Right kidney (tissue), 9 donors: ENCODE measurements at places on chromosomes 1 and 21.
A peak's percentile ranks its signal among the peaks of the same experiment; 100 is the strongest.

- DNase-seq = no peak
Observed at GRCh38 chr1:25614501-25615171, 2.0 kb upstream of the MAN1C1 start.

- no peak for DNase-seq
Observed at GRCh38 chr1:228685081-228685660, 50.1 kb upstream of the RHOU start.

DNA sequence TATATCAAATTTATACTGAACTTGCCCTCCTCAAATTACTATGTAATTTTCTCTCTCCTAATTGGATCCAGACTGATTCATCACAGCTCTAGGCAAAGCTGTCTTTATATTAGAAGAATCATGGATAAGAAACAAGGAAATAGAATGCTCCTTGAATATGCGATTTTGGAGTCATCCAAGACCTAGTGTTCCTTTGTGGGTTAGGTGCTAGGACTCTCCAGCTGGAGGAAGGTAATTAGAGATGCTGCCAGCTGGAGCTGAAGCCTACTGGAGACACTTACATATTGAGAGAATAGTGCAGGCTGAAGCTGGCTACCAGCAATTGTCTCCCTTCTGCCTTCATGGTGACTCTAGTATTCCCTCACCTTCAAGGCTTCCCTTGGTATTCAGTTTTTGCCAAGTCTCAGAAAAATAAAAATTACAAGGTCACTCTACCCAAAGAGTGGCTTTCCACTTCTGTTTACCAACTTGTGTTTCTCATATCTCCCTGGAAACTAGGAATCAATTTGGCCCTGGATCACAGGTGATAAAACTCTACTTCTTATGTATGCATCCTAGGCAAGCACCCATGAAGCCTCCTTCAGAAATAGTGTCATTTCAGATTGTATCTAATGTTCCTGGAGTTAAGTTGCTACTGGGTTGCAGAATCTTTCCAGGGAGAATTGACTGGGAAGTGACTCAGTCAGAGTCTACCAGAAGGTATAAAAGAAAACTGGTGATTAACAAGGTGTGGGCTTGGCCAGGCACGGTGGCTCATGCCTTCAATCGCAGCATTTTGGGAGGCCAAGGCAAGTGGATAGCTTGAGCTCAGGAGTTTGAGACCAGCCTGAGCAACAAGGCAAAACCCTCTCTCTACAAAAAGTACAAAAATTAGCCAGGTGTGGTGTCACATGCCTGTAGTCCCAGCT, 24.4 kb upstream of the DOCK7 start:
- no peak for DNase-seq

- DNase-seq = no peak
Observed at GRCh38 chr1:238281418-238281817, 390.7 kb upstream of the ZP4 start.

GRCh38 chr1:84619383-84620102, 45.3 kb upstream of the CTBS start:
- DNase-seq = no peak

- DNase-seq = no peak
Observed at GRCh38 chr1:220281159-220281574, 8.9 kb upstream of the RAB3GAP2 start.

GRCh38 chr1:170204121-170204520, 58.4 kb downstream of the NTMT2 start:
- no peak for DNase-seq

- DNase-seq = peak; percentile 66
Observed at GRCh38 chr1:156104065-156104810, 10.3 kb upstream of the LMNA start.

- DNase-seq = no peak
Observed at GRCh38 chr1:232562855-232563510, 67.0 kb downstream of the SIPA1L2 start.

DNA sequence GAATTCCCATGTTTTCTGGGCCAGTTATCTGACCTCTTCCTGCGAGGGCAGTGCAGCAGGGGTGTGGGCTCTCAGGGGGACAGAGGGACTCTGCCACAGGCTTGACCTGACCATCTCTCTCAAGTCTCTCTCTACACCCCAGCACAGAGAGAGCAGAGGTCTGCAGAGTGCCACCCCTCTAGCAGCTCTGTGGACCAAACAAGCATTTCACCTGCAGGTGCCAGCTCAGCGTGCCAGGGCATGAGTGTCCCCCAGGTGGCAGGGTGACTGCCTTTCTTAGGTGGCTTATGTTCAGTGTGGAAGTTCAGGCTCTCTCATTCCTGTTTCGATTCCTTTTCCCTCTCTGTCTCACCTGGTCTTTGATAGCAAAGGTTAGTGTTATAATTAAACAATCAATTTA, 191.3 kb downstream of the CACNA1E start:
- DNase-seq = no peak

- DNase-seq = peak; percentile 30
Observed at GRCh38 chr1:201268604-201269151, 14.6 kb upstream of the PKP1 start.

DNA sequence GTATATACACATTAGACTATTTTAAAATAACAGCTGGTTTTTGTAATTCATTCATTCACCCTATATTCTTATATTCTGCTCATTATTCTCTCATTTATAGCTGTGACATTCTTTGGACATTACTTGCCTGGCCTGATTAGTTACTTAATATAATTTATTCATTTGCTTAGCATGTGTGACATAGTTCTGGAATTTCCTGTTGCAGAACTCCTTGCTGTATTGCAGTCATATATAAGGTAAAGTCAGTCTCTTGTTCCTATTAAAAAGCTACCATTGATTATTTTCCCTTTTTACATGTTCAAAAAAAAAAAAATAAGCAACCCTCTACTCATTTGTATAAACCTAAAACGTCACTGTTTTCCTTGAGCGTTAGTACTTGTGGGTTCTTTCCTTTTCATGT, 23.9 kb downstream of the GNAT2 start:
- DNase-seq = no peak

DNA sequence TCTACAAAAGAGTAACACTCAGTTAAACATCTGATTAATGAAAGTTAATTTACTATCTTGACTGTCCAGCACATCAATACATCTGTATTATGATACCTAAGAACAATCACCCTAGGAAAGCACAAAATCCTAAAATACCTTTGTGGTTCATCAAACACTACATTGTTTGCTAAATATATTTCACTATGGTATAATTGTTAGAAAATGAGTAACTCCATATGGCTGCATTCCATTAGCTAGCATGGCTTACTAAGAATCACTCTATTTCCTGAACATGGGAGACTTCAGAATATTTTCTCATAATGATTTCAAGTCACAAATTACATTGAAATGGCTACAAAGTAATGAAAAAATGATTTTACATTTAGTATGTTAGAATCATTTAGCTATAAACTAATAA, 12.5 kb downstream of the TRMT1L start:
- no peak for DNase-seq

GRCh38 chr21:22311741-22312462, 1313.7 kb downstream of the NCAM2 start:
- no peak for DNase-seq
